Stimulated activated CD4-positive, alpha-beta T cell treated with anti-CD3 and anti-CD28 coated beads, Interleukin-15, amount 100 ng/mL, for 48 hours (primary cell): ENCODE measurements at places on chromosomes 3 and 15.

- DNase-seq = no peak
Measured at GRCh38 chr3:41202834-41203345, 3.6 kb downstream of the CTNNB1 start.

- no peak for DNase-seq
Measured at GRCh38 chr3:37558580-37558979, 303.1 kb upstream of the CTDSPL start.

DNA sequence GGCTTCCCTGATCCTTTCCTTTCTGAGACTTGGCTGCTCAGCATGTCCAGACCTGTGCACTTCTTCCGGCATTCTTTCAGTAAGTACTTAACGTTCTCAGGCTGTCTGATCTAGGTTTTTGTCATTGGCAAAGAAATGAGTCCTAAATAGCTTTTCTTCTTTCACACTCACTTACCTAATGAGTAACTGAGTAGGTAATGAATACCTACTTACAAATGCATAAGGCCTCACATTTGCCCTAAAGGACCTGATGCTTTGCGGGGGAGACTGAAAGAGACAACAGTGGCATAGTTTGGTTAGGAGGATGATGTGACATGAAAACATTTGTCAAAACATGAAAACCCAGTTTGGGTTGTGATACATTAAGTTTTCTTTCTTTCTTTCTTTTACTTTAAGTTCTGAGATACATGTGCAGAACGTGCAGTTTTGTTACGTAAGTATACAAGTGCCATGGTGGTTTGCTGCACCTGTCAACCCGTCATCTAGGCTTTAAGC lies 516.7 kb upstream of the CFAP20DC start:
- DNase-seq = no peak

GRCh38 chr15:101651554-101652097 lies 555 bp downstream of the TM2D3 start:
- DNase-seq = no peak
